ENCODE measurements at places on chromosomes 4 and X.

DNA sequence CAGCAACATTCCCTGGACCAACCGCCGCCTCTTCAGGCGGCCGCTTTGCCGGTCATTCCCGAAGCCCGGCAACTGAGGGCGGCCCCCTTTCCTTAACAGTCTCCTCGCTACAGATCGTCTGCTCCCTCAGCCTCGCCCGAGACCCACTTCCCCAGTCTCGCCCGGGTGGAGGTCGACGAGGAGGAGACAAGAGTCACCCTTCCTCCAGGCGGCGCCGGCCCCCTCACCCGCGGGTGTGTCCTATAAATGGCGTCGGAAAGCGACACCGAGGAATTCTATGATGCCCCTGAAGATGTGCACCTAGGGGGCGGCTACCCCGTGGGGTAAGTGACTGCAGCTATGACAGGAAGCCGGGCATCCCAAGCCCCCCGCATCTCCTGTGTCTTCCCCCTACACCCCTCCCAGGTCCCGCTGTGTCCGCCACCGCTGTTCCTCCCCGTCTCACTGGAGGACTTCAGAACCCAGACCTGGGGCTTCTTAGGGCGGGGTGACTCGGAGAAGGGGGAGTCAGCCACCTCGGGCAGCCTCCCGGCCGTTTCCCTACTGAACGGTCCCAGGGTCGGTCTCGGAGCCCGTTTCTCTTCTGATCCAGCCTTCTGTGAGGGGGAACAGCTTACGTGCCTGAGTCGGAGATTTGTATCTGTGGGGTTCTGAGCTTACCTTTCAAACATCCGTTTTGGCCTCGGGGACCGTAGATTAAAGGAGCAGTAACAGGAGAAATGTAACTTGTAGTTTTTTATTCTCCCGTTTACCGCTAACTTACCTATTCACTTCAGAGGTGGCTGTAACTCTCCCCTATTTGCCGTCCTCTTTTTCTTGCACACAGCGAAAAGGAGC lies 570 bp downstream of the WDR44 start:
- peak; percentile 78 for DNase-seq

DNA sequence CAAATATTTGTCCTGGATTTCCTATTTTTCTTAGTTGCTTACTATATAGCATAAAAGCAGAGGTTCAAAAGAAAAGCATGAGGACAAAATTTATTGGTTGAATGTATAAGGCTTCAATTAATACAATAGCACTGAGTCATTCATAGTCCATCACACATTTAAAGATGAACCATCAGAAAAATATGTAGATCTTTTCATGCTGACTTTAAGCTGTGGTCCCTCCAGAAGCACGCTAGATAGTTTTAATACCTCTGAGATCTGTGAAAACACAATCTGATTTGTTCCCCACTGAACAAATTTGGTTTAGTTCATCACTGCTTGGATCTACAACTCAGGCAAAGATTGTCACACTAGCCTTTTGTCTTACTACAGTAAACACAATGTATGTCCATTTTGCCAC lies 377.2 kb upstream of the ANXA10 start:
- no peak for DNase-seq

DNA sequence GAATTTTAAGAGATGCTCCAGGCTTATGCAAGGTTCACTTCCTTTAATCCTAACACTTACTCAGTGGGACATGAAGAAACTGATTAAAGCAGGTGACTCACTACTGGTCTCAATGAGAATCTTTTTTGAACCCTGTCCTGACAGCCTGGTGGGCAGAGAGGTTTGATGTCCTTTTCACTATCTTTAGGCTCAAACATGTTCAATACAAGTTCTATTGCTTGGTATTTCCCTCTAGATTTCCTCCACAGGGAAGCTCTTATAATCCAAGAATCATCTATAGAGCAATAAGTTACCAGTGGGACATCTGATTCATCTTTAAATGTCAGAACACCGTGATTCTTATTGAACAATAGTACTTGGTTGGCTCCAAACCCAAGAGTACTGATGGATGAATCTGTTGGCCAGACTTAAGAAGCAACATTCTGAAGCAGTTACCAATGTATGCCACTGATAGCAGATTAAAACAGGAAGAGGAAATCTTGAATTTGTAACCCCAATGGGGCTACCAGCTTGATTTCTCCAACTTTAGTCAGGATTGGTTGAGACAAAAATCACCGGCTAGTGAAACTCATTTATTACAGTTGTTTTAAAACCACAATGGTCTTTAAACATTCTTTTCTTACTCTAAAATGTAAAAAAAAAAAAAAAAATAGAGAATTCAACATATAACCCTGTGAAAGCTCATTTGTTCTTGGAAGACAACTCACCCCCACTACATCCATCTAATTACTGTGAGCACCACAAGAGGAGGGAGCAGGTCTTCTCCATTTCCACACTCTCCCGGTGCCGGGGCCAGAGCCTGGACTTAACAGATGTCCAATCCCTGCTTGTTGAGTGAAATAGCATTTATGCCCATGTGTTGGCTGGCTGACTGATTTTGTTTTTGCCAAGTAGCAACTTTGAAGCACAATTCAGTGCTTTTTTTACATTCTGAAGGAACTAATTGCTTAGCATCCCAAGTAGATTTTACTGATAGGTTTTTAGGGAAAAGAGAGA lies 43.3 kb downstream of the FGFBP1 start:
- DNase-seq: no peak

DNA sequence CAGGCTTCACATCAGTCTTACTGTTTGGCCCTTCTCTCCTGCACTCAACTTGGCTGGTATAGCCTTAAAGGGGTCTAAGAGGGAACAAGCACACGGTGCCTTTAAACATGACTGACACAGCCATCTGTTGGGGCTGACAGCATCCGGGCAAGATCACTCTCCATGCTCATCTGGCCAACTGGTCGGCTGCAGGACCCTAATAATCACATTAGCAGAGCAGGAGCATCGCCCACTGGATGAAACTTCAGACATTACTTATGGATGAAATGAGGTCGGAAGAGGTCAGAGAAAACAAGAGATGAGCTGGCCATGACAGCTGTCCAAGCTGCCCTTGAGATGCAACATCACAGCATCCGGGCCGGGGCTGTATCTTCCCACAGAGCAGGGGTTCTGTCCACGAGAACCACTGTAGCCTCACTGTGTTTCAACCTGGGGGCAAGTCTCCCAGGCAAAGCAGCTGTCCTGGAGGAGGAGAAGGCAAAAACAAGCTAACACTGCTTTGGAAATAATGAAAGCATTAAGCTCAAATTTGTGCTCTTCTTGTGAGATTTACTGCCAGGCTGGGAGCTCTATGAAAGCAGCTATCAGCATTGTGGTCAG lies 94.4 kb upstream of the TTC29 start:
- DNase-seq: no peak

- peak; percentile 37 for DNase-seq
Observed at GRCh38 chr4:152408514-152409327, 127.2 kb downstream of the FBXW7 start.

DNA sequence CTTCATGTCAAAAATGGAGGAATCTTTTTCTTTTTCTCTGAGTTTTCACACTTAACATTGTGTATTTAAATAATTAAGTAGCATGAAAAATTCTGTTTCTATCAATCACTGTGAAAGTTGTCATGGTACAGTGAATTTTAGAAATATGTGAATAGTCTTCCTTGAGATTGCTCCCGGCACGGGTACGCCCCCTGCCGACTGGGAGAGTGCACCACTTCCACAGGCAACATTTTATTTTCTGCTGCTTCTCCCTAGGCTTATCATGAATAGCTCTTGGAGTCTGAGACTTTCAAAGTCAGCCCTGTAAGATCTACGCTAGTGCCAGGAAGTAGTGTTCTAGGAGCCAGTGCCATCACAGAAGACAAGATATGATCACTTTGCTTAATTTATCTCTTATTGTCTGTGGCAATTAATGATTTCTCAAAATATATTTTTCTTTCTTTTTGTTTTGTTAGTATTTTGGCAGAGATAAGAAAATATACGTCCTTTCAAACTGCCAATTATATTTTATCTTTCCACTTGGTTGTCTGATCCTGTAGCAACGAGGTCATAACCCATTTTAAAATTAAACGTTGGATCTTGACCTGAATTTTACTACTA lies 763.8 kb upstream of the AADAT start:
- peak; percentile 2 for DNase-seq
